ENCODE measurements at places on chromosomes 2 and 18.

DNA sequence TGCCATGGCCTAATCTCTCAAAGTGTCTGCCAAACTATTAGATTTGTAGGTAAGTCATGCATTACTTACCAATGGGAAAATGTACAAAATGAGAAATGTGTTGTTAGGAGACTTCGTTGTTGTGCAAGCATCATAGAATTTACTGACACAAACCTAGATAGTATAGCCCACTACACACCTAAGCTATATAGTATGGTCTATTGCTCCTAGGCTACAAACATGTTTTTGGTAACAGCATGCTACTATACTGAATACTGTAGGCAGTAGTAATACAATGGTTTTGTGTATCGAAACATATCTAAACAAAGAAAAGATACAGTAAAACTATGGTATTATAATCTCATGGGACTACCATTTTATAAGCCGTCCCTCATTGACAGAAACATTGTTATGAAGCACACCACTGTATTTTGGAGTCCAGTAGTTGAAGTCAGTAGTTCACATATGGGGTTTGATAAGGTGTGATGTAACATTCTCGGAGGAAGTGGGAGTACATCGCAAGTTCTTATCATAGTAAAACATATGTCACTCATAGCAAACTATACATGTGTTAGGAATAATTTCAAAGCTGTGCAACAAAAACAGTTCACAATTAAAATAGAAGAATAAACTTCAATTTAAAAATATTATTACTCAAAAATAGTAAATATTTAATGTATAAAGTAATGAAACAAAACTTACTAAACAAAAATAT is 12.0 kb upstream of the GTF2A1L start:
- DNase-seq, result no peak

DNA sequence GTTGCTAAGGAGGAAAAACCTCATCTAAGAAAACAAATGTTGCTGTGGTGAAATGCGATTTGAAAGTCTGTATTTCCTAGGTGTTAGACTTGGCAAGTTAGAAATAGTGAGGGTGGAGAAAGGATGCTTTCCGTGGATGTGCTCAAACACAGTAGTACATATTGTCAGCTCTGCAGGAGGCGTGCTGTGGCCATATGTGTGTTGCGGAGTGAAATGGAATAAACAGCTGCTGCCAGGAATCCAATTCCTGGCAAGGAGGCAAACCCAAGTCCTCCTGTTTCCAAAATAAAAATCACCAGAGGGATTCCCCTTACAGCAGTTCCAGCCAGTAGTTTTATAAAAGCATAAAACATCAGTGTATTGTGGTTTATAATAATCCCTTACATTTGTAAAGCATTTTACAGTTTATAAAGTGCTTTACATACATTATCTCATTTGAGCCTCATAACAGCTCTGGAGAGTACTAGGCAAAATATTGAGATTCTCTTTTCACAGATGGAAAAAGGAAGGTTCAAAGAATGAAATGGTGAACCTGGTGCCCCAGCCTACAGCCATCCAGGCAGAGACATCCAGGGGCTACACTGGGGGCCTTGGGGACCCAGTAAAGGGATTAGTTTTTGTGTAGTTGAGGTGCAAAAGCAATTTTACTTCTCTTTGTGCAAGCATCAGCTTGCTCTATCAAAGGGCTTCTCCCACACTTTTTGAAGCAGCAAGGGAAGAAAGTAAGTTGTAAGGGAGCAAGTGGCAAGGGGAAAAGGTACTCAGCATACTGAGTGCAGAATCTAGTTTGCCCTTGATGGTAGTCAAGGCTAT is 206.0 kb downstream of the AGPS start:
- DNase-seq, result peak; percentile 91

DNA sequence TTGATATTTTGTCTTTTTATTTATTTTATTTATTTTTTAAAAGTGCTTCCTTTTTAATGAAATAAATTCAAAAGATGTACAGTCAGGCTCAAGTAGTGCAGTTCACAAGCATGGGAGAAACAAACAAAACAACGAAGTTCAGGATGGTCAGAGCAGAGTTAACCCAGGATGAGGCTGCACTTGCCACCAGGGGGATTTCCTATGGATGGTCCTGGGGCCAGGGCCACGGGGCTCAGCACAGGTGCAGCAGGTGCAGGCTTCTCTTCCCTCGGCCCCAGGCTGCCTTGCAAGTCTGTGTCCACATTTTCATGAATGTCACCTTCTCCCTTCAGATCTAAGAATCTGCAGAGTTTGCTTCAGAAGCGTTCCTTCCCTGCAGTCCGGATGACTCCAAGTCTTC is 76.5 kb downstream of the CDCA7 start:
- DNase-seq, result no peak

DNA sequence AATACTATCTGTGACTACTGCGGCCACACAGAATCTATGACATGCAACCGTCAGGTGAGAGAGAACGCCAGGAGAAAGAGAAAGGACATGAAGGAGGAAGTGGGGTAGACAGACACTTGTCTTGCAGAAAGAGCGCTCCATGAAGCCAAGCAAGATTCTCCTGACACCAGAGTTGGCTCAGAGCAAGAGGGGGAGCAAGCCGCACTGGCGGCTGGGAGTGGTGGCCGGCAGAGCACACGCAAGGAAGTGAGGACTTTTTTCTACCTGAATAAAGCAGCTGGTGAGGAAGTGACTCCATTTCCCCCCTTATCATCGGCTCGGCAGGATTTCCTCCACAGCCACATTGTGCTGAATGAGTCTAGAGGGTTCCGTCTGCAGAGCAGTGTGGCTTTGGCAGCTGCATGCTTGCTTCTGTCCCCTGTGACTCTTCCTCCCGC is 181.6 kb downstream of the BCL2 start:
- no peak for DNase-seq

- no peak for DNase-seq
These were observed 17.2 kb downstream of the SH3YL1 start for GRCh38 chr2:246489-247144.

DNA sequence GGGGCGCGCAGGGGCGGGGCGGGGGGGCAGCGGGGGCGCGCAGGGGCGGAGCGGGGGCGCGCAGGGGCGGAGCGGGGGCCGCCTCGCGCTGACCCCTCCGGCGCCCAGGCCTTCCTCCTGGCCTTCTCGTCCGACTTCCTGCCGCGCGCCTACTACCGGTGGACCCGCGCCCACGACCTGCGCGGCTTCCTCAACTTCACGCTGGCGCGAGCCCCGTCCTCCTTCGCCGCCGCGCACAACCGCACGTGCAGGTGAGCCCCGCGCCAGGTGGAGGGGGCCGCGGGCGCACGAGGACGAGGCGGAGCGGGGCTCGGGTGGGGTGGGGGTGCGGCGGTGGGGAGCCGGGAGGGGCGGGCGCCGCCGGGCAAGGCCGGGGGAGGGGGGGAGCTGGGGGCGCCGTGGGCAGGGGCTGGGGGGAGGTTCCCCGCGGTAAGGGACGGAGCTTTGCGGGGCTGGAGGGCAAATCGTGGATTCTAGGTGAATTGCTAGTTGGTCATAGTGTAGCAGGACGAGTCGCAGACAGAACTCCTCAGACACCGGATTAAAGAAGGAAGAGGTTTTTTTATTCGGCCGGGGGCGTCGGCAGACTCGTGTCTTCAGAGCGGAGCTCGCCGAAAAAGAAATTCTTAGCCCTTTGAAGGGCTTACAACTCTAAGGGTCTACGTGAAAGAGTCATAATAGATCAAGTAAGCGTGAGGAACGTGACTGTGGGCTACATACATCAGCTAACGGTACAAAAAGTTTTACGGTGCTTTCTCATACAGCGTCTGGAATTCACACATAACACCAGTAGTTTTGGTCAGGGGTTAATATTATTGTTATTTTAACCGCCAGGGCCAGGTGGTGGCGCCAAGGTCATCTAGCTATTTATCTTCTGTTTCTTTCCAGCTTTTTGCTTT is 29.9 kb downstream of the ANO7 start:
- peak; percentile 60 for DNase-seq

DNA sequence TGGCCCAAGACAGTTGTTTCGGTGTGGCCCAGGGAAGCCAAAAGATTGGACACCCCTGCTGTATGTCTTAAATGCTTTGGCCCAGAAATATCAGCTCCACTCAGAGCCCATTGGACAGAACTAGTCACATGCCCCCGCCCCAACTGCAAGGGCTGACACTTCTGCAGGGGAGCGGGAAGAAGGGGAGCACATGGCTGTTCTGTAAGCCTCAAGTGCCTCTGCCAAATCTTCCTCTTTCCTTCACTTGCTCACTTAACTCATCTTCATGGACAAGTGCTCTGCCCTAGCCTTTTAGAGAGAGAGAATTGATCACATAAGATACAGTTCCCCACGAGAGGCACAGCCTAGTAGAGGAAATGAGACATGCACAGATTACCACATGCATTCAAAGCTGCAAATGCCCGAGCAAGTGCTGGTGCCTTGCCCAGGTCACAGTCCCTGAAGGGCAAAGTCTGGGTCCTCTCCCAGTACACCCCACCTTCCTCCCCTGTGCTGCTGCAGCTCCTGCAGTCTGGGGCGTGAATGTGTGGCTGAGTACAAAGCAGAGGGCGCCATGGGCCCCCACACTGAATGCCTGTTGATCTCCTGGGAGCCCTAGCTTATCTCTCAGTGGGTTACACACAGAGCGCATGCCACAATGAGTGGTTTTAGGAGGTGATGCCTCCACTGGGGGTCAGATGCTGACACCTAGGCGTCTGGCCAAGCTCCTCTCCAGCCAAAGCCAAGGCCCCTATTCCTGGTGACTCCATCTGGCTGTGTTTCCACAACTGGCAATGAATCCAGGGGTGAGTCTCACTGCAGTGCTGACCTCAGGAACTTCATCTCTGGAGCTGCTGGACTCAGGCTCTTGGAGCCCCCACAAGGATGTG is 135.3 kb downstream of the CTIF start:
- no peak for DNase-seq

DNA sequence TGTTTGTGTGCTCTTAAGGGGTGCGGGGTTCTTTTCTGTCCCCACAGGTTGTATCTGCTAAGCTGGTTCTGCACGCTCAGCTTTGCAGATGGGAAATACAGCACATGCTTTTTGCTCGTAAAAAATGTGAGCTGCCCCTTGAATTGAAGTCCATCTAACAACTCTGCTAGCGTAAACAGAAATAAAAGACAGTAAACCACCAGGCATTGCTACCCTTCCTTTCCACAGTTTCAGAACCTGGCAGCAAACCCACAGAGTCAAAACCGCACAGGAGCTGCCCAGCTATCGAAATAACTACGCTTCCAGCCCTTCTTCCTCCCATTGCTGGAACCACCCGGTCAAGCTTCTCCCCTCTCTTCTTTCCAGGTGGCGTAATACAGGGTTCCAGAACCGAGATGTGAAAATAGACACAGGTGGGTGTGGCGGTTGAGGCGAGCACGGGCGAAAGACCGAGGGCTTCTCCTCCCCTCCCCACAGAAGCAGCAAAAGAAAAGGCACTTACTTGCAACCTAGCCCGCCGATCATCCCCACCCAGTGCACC is 479 bp downstream of the SCN9A start:
- peak; percentile 49 for DNase-seq

- DNase-seq, result no peak
These were observed 6.3 kb upstream of the INO80D start for GRCh38 chr2:206092297-206092696.

- DNase-seq, result no peak
These were observed 37.0 kb upstream of the CRIM1 start for GRCh38 chr2:36318547-36318946.

GRCh38 chr2:229133155-229133772 is 137.8 kb downstream of the PID1 start:
- DNase-seq, result no peak

GRCh38 chr2:18167871-18168270 is 289.4 kb downstream of the KCNS3 start:
- DNase-seq, result no peak

Data from left hindlimb (tissue), 1 donor.